ENCODE measurements at places on chromosomes 3 and 15.

DNA sequence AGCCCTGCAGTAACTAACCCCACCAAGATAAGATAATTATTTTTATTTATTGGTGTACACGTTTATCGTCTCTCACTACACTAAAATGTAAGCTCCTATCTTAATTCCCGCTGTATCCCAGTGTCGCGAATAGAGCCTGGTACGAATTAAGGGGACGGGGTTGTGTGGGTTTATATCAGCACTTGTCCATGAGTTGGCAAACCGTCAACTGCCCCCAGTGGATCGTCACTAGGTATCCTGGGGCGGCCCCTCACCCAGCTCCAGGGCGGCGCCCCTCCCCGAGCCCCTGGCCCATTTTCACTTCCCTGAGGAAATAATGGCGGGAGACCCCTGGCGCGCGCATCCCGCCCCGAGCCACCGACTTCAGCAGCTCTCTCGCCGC is 465 bp downstream of the RUVBL1 start:
- no peak for DNase-seq

DNA sequence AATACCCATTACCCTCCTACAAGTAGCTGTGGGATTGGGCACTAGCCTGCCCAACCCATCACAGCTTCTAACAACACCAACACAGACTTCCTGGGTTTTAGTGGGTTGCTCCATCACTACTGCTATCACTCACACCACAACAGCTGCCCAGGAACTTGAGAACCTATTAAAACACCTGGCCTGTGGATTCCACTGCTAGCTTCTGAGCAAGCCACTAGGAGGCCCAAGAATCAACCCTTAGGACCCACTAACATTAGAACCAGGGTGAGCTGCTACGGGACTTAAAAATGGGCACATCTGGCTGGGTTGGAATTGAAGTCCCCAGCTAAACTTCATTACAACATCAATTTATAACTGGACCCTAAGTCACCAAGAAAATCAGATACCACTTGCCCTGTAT is 113.2 kb upstream of the TP63 start:
- no peak for DNase-seq

GRCh38 chr3:108283006-108283405 is 13.3 kb upstream of the HHLA2 start:
- no peak for DNase-seq

GRCh38 chr3:50994537-50994936 is 319.8 kb downstream of the DOCK3 start:
- no peak for DNase-seq

DNA sequence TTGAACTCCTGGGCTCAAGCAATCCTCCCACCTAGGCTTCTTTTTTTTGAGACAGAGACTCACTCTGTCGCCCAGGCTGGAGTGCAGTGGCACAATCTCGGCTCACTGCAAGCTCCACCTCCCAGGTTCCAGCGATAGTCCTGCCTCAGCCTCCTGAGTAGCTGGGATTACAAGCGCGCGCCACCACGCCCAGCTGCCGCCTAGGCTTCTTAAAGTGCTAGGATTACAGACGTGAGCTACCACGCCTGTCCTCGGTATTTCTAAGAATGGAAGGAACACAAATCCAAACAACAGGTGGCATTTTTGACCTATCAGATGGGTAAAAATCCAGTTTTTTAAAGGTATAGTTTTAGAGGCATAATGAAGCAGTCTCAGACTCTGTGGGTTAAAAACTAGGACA is 113.8 kb downstream of the ANP32A start:
- no peak for DNase-seq

DNA sequence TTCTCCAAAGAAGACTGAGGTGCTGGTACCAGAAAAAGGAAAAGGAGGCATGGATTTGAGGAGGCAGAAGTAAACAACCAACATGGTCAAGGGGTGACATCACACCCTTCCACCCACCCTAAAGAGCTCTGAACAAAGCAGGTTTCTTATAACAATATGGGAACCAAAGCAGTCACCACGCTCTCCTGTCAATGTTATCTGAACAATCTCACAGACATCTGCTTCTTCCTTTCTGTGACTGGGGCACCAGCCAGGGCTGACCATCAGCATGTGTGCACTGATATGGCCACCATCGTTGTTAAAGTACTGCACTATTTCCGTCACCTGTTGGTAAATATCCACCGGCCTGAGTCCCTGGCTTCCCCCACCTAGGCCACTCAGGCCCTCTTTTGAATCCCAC is 252.9 kb downstream of the SHQ1 start:
- DNase-seq, result no peak

GRCh38 chr3:126478581-126479310 is 3.1 kb upstream of the ZXDC start:
- no peak for DNase-seq

DNA sequence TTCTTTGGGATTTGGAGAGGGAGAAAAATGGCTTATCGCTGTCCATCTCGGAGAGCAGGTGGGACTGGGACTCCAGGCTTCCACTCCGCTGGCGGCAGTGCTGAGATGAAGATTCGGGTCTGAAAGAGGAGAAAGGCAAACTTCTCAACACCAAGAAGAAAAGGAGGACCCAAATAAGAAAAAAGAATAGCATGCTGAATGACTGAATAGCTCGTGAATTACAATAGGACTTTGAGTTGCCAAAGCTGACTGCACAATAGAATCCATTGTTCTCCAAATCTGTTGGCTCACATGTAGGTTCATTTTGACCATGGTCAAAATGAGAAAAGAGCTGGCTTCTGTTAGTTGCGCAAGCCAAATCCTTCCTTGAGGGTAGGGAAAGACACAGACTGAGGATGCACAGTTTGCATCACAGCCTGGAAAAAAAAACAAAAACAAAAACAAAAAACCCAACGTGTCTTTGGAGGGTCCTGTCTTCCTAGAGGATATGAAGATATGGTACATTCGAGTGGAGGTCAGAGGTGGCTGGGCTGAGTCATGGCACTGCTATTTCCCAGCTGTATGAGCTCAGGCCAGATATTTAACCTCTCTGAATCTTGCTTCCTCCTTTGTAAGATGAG is 59.3 kb upstream of the LMOD3 start:
- DNase-seq, result peak; percentile 81

All from HCEC 1CT (cell line).